GM12878 (cell line): ENCODE measurements at places on chromosomes 5 and 9. TPM values are rescaled to one million over a fixed set of nuclear protein-coding genes. Genes with fewer than 3 reads are reported as not detected.

The CCL28 gene
- total RNA-seq = 3.4 and 3.6 TPM in 2 replicates

The PCDHGA9 gene
- 0.54 and 0.56 TPM in 2 replicates for total RNA-seq

The FOXD4L6 gene
- total RNA-seq = not detected in 2 replicates

The PROB1 gene
- total RNA-seq = 6.0 and 6.5 TPM in 2 replicates

The SHOC1 gene
- not detected in 2 replicates for total RNA-seq

The PTTG1 gene
- total RNA-seq = 154 and 168 TPM in 2 replicates

The RGS7BP gene
- not detected in 2 replicates for total RNA-seq

- H3K27me3 ChIP-seq = no peaks in the 10 kb centered on the region
- no peak overlapping the region for H3K4me3 ChIP-seq
These were observed 58.5 kb downstream of the ZNF462 start for GRCh38 chr9:106921341-106921899.

DNA sequence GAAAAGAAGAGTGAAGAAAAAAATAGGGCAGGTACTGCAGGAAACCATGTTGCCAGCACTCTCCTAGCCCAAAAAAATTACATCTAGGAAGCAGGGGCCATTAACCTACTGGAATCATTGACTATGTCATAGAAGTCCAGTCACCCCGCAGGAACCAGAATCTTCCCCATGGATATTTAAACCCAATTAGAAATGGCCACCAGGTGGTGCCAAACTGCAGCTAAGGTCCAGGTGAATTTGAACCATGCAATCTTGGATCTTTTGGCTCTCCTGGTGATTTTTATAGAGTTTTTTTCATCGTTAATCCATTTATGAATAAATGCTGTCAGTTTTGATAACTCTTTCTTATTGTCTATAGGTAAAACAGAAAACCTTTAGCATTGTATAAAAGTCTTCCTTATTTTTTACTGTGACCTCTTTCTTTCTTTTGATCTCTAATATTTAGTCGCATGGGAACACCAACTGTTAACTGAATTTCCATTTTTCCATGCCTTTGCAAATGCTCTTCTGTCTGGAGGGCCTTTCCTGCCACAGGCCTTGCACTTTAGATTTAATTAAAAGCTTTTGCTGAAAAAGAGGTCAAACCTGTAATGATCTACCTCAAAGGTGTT is 147.5 kb upstream of the FGF10 start:
- DNase-seq = no peak
- no peak overlapping the region for H3K27ac ChIP-seq
- no peaks in the 10 kb centered on the region for H3K27me3 ChIP-seq
- no peaks in the 10 kb centered on the region for H3K36me3 ChIP-seq

GRCh38 chr5:41507501-41507900 is 2.9 kb downstream of the PLCXD3 start:
- no peak for DNase-seq
- H3K27me3 ChIP-seq = peaks cover 9% of the 10 kb centered on the region; the same call in 1 of the 2 replicates
- no peaks in the 10 kb centered on the region for H3K4me1 ChIP-seq
- H3K4me3 ChIP-seq = no peak overlapping the region
- H3K36me3 ChIP-seq = no peaks in the 10 kb centered on the region

- H3K4me1 ChIP-seq = no peaks in the 10 kb centered on the region
- no peaks in the 10 kb centered on the region for H3K27me3 ChIP-seq
- no peak for DNase-seq
- H3K4me3 ChIP-seq = no peak overlapping the region
- H3K36me3 ChIP-seq = no peaks in the 10 kb centered on the region
These were observed 292.7 kb downstream of the IRX1 start for GRCh38 chr5:3888310-3888709.

DNA sequence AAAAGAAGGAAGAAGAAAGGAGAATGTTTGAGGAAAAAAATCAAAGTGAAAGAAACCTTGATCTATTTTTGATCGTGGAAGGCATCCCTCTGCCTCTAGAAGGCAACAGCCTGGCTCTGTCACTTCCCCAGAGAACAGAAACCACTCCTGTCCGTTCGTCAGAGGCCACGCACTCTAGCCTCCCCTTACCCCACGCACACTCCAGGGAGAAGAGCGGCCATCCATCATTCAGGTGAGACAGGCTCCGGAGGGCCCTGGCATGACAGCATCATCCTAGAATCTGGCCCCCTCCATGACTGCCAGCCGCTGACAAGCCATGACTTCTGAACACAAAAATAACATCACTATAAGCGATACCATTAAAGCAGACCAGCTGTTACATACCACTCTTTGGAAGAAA is 135.8 kb downstream of the ROR2 start:
- no peak overlapping the region for H3K4me3 ChIP-seq
- no peaks in the 10 kb centered on the region for H3K27me3 ChIP-seq
- H3K4me1 ChIP-seq = no peaks in the 10 kb centered on the region

DNA sequence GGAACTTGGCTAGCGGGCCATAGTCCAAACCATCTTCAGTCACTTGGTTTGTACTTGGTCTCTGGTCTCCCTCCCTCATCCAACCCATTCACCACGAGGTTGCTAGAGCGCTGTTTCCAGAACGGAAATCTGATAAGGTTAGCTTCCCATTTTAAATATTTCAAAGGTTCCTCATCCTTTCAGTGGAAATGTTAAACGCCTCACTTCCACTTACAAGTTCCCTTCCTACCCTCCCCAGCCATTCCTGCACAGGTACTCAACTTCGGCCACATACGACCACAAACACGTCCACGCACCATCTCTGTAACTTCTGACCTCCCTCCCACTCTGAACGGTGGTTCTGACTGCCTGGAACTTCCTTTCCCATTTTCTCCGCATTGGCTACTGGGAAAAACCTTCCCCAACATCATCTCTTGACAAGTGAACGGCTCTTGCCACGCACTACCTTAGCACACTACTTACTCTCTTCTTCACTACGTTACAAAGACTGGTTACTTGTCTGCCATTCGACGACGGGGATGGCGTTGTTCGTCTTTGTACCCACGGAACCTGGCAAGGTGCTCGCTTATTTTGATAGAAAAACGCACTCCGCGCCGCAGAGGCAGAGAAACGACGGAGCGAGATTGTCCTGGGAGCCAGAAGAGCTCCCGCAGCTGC is 629 bp downstream of the CCNH start:
- H3K27me3 ChIP-seq = no peaks in the 10 kb centered on the region
- DNase-seq = no peak
- peak overlapping the region; percentile 95 for H3K27ac ChIP-seq
- H3K36me3 ChIP-seq = no peaks in the 10 kb centered on the region

DNA sequence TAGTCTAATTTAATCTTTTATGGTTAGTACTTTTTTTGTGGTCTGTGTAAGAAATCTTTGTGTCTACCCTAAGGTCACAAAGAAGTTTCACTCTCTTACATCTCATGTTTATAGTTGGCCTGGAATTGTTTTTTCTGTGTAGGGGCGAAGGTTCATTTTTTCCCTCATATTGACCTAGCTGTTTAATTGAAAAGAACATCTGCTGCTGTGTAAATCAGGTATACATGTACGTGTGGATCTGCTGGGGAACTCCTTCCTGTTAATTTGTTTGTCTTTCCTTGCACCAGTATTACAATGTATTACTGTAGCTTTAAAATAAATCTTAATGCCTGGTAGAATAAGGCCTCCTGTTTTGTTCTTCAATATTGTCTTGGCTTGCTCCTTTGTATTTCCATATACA is 37.8 kb downstream of the EXOSC2 start:
- no peak for DNase-seq
- H3K27ac ChIP-seq = no peak overlapping the region
- no peaks in the 10 kb centered on the region for H3K27me3 ChIP-seq
- no peak overlapping the region for H3K4me3 ChIP-seq

GRCh38 chr5:87231037-87231808 is 36.5 kb upstream of the RASA1 start:
- peaks cover 21% of the 10 kb centered on the region for H3K4me1 ChIP-seq
- DNase-seq = peak; percentile 83
- H3K27me3 ChIP-seq = no peaks in the 10 kb centered on the region
- H3K27ac ChIP-seq = peak overlapping the region; percentile 99
- no peak overlapping the region for H3K4me3 ChIP-seq

- no peaks in the 10 kb centered on the region for H3K36me3 ChIP-seq
- DNase-seq = no peak
- no peaks in the 10 kb centered on the region for H3K4me1 ChIP-seq
- H3K27ac ChIP-seq = no peak overlapping the region
These were observed 234.0 kb upstream of the NMUR2 start for GRCh38 chr5:152638996-152639552.
